Activated CD4-positive, alpha-beta memory T cell treated with anti-CD3 and anti-CD28 coated beads for 36 hours (primary cell): ENCODE measurements at places on chromosomes 16 and 17. TPM values are rescaled to one million over a fixed set of nuclear protein-coding genes. Genes with fewer than 3 reads are reported as not detected.

Gene MT1H
- 0.70 TPM for total RNA-seq

Gene KRT15
- total RNA-seq: not detected

Gene IKZF3
- 51.2 TPM for total RNA-seq

- DNase-seq: no peak
- H3K27me3 ChIP-seq: no peaks in the 10 kb centered on the region
- H3K36me3 ChIP-seq: peaks cover 6% of the 10 kb centered on the region
- peaks cover 7% of the 10 kb centered on the region for H3K4me1 ChIP-seq
- no peak overlapping the region for H3K27ac ChIP-seq
- H3K4me3 ChIP-seq: no peak overlapping the region
Observed at GRCh38 chr16:10323528-10323869, 62.4 kb upstream of the ATF7IP2 start.

DNA sequence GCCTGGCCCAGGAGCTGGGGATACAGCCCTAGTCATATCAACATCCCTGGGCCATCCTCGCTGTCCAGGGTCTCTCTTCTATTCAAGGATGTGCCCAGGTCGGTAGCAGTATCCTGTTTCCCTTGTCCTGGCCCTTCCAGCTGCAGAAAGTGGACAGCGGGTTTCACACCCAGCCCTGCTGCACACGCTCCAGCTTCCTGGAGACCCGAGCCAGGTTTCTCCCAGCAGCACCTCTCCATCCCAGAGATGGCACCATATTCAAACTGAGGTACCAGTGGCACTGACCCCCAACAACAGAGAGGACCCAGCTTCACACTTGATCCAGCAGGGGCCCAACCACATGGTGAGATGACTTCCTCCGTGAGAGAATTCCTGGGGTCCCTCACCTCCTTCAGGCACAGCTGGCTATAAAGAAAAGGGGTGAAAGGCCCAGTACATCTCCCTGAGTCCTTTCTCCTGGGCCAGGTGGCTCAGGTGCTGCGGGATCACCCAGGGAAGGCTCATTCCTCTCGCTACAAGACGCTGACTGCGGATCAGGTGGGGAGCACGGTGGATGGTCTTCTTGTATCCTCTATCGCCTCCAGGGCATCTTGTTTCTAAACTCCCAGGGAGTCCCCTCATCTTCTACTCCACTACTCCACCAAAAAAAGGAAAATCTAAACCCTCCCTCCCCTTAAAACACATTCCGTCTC lies 1.4 kb downstream of the CUEDC1 start:
- peaks cover 28% of the 10 kb centered on the region for H3K4me1 ChIP-seq
- no peak overlapping the region for H3K27ac ChIP-seq
- no peaks in the 10 kb centered on the region for H3K36me3 ChIP-seq

GRCh38 chr16:81478876-81479511 lies 34.4 kb downstream of the CMIP start:
- DNase-seq: no peak
- peaks cover 48% of the 10 kb centered on the region for H3K4me1 ChIP-seq
- peaks cover 8% of the 10 kb centered on the region for H3K36me3 ChIP-seq
- no peaks in the 10 kb centered on the region for H3K27me3 ChIP-seq
- no peak overlapping the region for H3K27ac ChIP-seq

GRCh38 chr16:74321356-74321755 lies 24.7 kb downstream of the PSMD7 start:
- H3K27me3 ChIP-seq: no peaks in the 10 kb centered on the region
- H3K36me3 ChIP-seq: peaks cover 8% of the 10 kb centered on the region
- DNase-seq: no peak
- H3K4me3 ChIP-seq: no peak overlapping the region

DNA sequence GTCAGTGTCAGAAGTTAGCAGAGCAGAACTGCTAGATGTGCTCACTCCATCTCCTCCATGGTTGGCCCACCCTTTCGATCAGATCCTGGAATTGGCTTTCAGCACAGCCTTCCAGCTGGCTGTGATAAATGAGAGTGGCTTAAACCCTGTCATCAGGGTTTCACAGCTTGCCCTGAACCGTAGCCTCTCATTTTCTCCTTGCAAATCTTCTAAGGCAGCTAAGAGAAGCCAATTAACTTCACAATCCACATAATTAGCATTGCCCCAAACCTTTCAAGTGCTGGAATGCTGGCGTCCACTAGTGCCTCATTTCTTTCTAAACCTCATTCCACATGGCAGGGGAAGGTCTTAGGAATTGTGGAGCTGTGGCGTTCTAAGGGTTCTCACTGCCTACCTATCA lies 21.7 kb downstream of the MILR1 start:
- H3K4me3 ChIP-seq: no peak overlapping the region
- H3K36me3 ChIP-seq: no peaks in the 10 kb centered on the region
- DNase-seq: no peak
